Memory B cell (primary cell): ENCODE measurements at places on chromosomes 2 and 18.

DNA sequence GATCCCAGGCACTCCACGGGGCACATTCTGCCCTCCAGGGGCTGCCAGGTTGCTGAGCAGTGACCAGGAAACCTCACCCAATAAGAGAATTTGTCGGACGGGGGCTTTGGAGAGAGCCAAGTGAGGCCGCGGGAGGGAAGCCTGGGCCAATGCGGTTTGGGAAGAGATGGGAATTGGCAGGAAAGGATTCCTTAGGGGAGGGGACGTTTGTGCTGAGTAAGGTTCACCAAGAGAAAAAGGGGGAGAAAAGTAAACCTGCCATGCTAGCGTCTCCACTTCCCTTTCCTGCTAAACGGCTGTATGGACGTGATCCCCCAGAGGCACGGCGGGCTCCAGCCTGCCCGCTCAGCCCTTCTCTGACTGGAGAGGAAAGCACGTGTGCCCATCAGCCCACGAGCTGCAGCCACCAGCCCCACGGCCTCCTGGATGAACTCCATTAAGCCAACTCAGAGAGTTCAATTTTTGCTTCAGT lies 194.4 kb upstream of the ID2 start:
- DNase-seq, result no peak

DNA sequence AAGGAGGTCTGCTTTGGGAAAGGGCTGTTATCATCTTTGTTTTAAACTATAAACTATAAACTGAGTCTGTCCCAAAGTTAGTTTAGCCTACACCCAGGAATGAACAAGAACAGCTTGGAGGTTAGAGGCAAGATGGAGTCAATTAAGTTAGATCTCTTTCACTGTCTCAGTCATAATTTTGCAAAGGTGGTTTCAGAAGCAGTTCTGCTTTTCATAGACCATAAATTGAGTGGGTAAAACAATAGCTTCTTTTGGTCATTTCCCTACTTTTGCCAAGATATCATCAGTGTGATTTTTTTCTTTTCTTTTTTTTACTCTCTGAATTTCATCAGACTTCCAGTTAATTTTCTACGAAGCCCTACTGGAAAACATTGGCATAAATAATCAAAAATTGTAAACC lies 117.0 kb downstream of the AP1S3 start:
- DNase-seq, result no peak

DNA sequence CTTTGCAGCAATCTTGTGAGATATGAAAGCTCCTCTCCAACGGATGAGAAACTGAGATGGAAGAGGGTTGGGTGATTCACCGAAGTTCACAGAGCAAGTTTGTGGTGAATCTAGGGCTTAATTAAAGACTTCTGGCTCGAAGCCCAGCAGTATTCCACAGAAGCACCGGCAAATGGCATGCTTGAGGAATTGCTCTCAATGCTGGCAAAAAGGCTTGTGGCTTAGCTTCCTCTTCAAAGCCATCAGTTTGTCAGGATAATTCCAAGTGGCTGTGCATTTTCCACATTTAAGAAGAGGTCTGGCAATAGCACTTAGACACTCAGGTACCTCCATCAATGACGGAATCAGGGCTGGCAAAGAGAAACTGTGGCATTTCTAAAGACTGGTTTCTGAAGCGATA lies 98.7 kb upstream of the SLC66A3 start:
- DNase-seq, result no peak

DNA sequence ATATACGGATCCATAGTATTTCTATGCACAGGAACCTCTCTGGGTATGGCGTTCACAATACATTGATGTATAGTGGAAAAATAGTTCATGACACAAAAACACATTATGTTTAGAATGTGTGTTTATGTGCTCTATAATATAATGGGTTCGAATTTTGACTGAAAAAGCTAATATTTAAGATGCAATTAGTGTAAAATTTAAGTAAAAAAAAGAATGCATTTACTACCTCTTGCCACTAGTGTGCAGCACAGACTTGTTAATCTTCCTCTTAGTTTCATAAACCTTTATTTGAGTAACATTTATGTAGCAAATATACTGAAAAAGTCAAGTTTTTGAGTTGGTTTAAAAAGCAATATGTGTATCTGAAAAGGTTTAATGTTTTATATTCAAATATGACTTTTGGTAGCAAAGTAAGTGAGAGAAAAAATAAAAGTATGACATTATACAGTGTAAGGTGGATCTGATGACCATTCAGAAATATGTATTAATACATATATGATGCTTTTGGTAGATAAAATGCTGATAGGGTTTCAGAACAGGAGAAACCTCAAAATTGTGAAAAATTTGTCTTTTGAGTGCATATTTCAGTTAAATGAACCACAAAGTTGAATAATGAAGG lies 49.4 kb downstream of the CCDC102B start:
- DNase-seq, result no peak

DNA sequence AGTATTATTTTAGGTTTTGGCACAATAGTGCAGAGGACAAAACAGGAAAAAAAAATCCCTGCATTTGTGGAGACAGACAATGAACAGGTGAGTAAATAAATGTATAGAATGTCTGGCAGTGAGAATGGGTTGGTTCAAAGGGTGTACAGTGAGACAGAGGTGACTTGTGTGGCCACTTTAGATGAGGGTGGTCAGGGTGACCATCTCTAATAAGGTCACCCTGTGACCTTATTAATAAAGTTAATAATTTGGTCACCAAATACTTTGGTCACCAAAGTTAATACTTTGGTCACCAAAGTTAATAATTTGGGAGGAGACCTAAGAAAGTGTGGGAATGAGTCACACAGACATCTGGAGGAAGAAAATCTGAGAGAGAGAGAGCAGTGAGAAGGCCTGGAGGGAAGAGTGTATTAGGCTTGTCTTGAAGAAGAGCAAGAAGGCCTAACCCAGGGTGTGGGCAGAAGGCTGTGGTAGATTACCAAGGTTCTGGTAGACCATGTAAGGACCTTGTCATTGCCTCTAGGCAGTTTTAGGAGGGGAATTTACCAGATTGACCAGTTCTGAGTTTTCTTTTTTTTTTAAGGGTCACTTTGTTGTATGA lies 1368.4 kb upstream of the CELF4 start:
- DNase-seq, result no peak

DNA sequence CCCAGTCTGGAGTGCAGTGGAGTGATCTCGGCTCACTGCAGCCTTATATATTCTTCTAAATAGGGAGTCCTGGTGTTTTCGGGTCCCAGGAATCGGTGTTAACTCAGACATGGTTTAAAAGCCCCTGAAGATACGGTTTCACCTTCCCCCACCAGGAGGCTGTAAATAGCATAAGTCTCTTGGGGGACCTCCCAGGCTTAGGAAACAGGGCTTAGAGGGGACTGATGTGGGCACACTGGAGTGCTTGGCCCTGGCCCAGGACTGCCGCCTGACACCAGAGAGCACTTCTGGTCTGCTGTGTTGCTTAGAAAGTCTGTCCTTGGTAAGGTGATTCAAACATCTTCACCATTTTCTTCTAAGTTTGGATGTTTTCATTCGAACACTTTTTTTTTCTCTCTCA lies 39.7 kb upstream of the MAP4K4 start:
- DNase-seq, result no peak

DNA sequence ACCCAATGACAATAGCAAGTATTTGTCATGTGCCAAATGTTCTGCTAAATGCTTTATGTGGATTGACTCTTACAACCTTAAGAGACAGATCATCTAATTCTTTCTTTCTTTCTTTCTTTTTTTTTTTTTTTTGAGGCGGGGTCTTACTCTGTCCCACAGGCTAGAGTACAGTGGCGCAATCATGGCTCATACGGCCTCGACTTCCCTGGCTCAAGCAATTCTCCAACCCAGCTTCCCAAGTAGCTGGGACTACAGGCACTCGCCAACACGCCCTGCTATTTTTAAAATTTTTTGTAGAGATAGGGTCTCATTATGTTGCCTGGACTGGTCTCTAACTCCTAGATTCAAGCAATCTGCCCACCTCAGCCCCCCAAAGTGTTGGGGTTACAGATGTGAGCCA lies 21.4 kb downstream of the TMEM247 start:
- DNase-seq, result no peak

GRCh38 chr2:58609326-58609725 lies 368.2 kb upstream of the FANCL start:
- no peak for DNase-seq

- no peak for DNase-seq
These were observed 25.2 kb downstream of the OSBPL1A start for GRCh38 chr18:24372279-24372872.

DNA sequence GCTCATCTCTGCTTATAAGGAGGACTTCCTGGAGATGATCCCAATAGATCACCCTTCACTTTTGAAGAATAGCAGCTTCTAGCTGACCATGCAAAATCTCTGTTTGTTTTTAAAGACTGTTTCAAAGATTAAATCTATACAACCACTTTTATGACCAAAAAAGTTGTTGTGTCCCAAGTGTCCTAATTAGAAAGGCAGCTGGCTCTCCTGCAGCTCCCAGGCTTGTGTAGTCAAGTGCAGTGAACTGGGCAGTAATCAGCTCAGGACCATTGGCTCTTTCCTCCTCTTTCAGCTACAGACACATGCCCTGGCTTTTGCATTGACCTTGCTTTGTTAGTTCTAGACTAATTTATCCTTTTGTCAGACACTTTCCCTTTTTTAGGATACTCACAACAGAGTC lies 10.4 kb downstream of the ST8SIA3 start:
- DNase-seq, result no peak

- no peak for DNase-seq
These were observed 269.3 kb downstream of the GLI2 start for GRCh38 chr2:121004950-121005349.

GRCh38 chr2:43701111-43701510 lies 24.9 kb upstream of the C1GALT1C1L start:
- DNase-seq, result no peak

DNA sequence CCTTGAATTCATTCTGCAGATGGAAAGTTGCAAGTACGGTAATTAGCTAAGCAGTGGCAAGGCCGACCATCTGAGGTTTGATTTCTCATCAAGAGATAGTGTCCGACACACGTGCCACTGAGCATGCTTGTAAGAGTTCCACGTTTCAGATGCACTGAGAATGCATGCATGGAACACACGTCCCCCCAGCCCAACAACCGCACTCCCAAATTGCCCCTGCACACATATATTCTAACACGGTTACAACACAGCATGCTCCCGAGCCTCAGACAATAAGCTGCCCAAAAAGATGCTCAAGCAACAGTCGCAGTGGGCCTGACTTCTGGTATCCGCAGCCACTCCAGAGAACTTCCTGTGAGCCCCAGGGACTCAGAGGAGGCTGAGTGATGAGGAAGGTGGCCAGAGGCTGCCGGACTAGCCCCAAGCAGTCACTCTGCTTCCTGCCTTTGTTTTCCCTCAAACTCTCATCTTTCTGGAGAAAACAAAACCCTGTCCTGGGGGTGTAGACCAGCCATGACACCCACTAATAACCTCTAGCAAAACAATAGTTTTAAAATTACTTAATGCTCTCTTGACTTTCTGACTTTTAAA lies 204.0 kb downstream of the TGIF1 start:
- no peak for DNase-seq

GRCh38 chr18:9405977-9406376 lies 69.3 kb upstream of the RALBP1 start:
- no peak for DNase-seq

DNA sequence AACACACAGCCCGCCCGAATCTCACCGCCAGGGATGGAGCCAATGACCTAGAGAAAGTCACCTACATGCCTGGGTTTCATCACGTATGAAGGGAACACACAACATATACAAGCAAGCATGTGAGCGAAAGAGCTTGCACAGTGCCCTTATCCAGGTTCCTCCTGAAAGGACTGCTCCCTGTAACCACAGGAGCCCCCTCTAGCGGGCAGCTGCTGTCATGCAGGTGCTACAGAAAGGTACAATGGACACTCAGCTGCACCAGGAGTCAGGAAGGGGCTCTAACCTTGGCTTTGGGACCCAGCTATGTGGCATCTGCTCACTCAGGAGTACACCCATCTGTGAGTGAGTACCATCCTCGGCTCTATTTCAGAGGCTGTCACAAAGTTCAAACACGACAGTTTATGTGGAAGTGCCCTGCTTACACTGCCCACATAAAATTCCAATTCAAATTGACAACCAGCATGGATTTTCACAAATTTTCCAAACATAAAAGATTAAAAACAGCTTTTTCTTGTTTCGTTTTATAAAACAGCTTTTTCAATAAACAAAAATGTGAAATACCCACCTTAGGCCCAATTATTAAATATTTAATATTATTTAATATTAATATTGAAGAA lies 3.5 kb downstream of the NDUFA10 start:
- DNase-seq, result peak; percentile 46
